Muscle of arm (tissue), 14 donors: ENCODE measurements at places on chromosomes 6 and 20.

DNA sequence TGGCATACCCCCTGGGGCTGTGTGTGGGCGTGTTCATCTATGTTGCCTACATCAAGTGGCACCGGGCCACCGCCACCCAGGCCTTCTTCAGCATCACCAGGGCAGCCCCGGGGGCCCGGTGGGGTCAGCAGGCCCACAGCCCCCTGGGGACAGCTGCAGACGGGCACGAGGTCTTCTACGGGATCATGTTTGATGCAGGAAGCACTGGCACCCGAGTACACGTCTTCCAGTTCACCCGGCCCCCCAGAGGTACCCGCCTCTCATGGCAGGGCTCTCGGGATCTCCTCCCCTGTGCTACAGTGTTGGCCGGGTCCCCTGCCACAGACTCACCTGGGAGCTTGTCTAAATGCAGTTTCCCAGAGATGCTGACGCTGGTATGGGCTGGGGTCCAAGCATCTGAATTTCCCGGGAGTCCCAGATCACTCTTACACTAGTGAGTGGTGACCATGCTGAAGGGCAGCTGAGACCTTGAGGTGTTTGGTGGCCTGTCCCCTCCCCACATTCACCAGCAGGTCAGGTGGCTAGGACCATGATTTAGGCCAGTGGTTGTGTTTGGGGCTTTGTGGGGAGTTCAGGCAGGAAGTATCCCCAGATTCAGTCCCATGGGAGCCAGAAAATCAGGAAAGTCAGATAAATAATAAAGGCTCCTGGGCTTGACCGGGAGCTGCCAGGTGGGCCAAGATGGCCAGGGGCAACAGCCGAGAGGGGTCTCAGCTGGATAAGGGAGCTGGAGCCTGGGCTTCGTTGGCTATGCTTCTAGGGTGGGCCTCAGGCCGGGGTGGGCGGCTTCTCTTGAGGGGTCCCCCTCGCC is 11.8 kb downstream of the ENTPD6 start:
- DNase-seq, result no peak

- DNase-seq, result no peak
These were observed 65.5 kb downstream of the SYNJ2 start for GRCh38 chr6:158047127-158047518.

GRCh38 chr20:61951695-61952533 is 113.8 kb downstream of the TAF4 start:
- peak; percentile 51 for DNase-seq

DNA sequence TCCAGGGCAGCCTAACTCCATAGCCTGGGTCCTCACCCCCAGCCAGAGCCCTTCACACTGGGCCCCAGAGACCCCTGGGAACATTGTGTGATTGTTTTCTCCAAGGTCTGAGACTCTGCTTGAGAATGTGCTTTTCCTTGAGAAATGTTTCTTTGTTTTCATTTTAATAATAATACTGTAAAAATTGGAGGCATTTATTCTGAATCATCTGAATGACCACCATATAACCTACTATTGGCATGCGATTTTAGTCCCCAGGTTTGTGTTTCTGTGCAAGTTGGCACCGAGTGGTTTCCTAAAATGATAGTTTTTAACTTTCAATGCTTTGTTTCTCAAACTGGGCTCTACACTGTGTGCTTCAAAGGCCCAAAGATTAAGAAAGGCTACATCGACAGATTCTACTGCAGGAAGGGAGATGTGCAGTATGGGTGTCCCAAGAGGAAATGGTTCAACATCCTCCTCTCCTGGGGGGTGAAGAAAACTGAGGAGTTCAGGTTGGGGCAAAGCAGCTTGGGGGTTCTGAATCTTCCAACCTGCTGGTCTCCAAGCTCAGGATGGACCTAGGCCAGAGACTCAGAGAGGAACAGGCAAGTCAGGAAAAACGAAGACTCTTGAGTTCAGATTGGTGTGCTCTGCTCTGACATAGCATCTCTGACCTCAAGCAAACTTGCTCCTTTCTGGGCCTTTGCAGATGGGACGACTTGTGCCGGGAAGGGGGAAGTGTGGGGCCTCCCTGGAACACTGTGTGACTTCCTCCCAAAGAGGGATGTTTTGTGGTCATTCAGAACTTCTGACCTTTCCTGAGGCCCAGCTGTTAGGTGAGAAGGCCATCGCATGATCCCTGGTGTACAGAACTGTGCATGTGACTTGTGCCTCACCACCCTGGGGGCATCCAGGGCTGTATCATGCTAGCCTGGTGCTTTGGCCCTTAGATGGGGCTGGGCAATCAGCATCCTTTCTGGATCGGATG is 31.0 kb downstream of the DAAM2 start:
- DNase-seq, result no peak

- no peak for DNase-seq
These were observed 22.2 kb downstream of the EPB41L2 start for GRCh38 chr6:131040866-131041265.

GRCh38 chr20:50242863-50243609 is 52.4 kb downstream of the CEBPB start:
- no peak for DNase-seq

DNA sequence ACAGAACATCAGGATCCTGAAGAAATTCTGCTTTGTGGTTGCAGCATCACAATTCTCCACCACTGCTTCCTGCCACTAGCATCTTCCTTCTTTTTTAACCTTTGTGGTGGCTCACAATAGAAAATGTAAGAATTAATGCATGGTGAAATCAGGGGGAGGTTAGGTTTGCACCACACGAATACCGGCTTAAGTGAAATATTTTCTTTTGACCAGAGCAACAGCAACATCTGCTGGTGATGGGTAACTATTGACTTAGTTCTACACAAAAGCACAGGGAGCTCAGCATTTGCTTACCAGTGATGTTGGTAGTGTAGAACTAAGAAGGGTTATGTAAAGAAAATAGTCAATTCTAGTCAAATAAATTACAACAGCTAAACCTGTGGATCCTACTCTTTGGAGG is 280.5 kb downstream of the SYNE1 start:
- DNase-seq, result no peak

DNA sequence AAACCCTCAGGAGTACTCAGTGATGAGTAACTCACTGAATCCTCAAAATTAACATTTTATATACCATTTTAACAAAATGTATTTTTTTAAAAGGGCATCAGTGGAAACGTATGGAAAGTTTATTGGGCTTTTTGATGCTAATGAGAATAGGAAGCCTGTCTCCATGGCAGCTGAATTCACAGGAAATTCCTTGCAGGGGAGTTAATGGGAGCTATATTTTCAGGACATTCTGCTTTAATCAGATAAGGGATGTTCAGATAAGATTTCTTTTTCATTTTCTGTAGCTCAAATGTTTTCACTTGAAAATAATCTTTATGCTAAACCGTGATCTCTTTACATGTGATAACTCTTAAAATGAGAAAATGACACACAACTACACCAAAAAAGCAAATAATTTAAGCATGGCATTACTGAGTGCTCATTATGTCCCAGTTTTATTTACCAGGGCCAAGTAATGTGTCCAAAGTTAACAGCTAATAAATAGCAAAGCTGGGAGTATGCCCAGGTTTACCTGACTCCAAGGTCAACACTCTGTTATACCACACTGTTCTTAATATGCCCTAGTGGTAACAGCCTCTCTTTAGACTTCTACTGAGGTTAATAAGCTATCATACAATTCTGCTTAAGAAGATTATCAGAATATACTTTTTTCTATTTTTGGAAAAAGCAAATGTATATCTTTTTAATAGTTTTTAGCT is 348.1 kb downstream of the GRIK2 start:
- no peak for DNase-seq

DNA sequence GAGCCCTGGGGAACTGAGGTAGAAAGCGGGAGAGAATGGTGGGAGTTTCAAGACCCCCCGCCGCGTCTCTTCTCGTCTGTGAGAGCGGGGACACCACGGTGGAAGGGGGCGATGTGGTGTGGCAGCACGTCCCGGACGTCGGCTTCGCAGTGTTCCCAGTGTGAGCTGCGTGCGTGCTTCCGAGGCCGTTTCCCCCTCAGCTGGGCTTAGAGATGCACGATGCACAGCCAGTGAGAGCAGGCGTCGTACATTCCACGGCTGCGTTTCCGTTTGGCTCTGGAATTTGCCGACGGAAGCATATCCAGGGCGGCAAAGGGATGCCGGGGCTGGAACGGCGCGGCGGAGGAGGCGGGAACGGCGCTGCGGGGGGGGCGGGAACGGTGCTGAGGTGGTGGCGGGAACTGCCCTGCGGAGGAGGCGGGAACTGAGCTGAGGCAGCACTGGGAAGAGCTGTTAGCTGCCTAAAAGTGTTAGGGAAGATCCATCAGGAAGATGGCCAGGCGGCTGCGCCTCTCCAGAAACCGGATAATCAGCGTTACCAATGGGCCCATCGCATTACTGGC is 37.7 kb downstream of the KIF25 start:
- DNase-seq, result peak; percentile 57
